ENCODE measurements at places on chromosomes 4 and X.

DNA sequence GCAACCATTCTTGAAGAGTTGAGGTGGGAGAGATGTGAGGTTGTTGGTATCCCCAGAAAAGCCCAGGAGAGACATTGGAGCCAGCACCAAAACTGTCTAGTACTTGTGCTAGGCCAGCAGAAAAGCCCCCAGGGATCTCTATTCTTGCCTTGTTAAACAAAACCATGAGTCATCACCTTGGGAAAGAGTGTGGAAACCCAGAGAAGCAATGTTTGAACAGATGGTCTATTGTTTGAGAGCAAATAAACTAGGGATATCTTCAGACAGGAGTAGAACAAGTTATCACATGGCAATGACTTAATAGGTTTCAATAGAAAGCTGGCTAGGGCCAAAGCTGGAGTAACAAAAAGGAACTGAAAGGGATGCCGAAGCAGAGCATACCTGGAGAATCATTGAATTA, 195.7 kb upstream of the CASK start:
- DNase-seq, result no peak

- no peak for DNase-seq
These were observed 170.1 kb upstream of the ATOH1 start for GRCh38 chr4:93658443-93658842.

DNA sequence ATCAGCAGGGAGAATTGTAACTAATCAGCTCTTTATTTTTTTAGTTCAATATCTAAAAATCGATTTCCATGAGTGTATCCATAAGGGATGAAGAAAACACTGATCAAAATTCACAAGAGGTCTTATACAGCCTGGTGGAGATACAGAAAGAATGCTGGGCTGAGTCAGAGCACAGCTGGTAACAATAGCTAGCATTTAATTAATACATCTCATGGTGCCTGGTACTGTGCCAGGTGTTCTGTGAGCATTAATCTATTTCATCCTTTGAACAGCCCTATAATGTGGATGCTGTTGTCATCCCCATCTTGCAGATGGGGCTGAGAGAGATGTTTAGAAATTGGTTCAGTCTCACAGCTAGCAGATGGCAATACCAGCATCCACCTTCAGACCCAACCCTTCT, 250.9 kb upstream of the RPS6KA3 start:
- no peak for DNase-seq

- no peak for DNase-seq
These were observed 25.8 kb upstream of the PLA2G12A start for GRCh38 chr4:109755656-109756055.

DNA sequence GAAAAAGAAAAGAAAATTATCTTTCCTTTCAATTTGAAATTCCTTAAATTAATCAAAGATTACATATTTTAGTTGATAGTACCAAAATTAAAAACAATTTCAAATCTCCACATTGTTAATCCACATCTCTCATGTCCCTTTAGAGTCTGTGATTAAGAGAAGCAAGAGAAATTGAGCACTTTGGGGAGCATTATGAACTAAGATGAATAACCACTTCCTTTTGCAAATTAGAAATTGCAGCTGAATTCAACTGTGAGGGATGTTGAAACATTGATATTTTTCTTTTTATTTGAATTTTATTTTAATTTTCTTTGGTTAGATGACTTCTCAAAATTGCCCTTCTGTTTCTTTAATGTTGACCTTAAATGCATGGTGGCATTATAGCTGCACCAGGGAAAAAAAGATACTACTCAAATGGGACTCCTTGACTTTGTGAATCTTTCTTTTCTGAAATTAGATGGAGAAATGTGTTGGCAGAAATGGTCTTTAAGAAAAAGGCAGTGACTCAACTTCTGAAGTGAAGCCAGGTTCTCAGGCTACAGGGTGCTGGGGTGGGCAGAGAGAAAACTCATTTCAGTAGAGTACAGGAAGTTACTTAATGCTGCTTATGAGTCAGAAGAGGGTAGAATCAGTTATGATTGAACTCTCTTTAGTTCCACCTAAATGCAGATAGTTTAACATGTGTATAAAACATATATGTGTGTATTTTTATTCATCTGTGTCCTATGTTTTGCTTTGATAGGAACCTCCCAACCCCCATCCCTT, 92.0 kb upstream of the TNIP3 start:
- peak; percentile 85 for DNase-seq

DNA sequence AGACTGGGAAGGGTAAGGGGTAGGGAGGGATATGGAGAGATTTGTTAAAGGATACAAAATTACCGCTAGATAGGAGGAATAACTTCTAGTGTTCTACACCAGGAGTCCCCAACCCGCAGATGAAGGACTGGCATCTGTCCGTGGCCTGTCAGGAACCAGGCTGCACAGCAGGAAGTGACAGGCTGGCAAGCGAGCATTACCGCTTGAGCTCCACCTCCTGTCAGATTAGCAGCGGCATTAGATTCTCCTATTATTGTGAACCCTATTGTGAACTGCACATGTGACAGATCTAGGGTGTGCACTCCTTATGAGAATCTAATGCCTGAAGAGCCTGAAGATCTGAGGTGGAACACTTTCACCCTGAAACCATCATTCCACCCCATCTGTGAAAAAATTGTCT, 27.9 kb upstream of the BBS7 start:
- DNase-seq, result no peak

DNA sequence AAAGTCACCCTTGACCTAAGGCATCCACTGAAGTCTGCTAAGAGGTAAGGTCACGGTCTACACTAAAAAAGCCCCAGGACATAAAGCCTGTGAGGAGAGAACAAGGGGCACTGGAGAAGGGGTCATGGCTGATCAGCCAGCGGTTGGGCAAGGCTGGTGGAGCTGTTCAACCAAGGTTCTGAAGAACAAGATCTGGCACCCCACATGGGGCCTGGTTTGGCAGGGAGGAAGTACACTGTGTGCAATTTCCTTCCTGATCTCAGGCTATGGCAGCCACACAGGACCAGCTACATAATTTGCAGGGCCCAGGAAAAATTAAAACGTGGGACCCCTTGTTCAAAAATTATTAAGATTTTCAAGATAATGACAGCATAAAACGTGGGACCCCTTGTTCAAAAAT, 14.1 kb upstream of the BRS3 start:
- DNase-seq, result no peak

- DNase-seq, result no peak
These were observed 26.7 kb downstream of the PJA1 start for GRCh38 chrX:69138512-69138911.

- DNase-seq, result no peak
These were observed 39.1 kb downstream of the HEPH start for GRCh38 chrX:66203114-66203513.

DNA sequence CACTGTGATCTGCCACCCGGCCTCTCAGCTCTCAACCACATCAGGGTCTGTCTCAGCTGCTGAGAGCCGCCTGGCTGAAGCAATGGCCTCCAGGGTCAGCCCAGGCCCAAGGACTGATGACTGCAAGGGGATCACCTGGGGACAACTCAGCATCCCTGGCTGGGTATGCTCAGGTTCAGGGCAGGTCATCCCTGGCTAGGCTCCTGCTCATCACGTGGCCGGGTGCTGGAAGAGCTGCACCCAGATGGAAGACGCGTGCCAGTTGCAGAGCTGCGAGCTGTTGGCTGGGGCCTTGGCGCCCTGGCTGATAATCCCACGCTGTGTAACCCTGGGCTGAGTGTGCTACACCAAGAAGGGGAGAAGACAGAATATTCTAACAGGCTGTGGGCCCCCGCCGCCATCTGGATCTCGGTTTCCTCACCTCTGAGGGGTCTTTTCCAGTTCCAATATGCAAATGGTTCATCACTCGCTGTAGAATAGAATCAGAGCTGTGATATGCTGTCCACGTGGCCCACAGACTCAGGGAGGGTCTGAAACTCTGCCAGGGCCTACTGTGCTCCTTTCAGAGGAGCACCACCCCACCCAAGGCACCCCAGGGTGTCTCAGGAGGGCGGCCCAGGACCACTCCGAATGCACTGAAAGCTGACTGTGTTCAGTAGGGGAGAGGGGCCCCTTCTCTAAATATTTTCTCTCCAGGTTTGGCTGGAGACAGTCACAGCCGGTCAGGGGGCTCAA, 338.8 kb downstream of the BCOR start:
- DNase-seq, result no peak

DNA sequence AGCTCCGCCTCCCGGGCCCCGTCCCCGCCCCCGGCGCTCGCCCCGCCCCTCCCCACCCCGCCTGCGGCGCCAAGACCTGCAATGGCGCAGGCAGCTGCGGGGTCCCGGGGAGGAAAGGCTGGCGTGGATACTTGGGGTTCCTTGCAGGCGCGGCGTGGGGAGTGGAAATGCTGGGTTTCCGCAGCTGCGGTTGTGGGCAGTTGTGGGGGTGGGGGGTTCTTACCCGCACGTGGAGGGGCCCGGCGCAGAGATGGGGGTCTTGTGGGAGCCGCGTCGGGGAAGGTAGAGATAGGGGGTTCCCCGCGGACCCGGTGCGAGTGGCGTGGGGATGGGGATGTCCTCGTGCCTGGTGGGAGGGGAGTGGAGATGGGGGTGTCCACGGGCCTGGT, 680 bp upstream of the ASMTL start:
- no peak for DNase-seq

DNA sequence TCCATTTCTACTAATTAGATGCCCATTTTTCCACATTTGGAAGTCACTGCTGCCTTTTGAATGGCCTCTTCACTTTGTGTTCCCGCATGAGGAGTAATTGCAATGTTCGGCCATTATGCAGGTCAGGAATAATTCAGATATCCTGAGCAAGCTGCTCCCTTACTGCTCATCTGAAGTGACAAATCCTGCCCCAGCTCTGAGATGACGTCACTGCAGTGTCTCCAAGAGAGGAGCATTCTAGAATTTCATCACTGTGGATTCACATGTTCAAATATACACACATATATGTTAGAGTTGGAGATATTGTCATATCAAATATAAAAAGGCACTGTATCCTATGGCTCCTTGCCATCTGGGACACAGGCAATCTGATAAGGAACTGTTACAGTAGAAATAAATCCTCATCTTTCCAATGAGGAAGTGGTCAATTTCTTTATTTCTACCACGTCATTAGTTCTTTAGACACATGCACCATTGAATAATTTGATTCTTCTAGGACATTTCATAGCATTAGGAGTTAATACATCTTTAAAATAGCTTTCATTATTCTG, 706.9 kb upstream of the TENM3 start:
- no peak for DNase-seq

DNA sequence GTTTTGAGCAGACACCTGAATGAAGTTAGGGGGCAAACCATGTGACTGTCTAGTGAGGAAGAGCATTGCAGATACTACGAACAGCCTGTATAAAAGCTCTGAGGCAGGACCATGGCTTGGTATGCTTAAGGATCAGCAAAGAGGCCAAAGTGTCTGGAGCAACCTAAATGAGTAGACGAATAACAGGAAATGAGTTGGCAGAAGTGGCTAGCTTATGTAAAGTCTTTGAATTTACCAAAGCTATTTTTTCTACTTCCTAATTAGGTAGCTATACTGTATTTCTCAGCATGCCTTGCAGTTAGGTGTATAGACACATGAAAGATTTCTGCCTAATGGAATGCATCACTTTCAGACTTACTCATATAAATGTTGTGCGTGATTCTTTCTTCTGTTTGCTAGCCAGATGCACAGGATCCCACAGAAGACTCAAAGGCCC, 9.3 kb upstream of the GPRIN3 start:
- peak; percentile 47 for DNase-seq

- no peak for DNase-seq
These were observed 6.2 kb downstream of the PNCK start for GRCh38 chrX:153667281-153667955.

DNA sequence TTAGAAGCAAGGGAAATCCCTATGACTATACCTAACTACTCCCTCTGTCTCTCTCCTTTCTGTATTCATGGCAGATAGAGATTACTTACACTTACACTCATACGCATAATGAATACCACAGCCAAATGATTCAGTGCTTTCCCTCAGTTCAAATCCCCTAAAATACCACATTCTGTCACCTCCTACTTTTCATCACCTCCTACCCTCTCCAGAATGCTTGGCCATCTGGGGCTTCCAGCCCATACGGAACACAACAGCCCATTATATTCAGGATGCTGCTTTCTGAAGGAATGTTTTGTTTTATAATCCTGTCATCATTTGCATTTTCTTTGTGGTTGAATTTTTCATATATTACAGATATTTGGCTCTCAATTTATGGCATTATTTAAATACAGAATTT, 361.6 kb downstream of the GRIA2 start:
- DNase-seq, result no peak

DNA sequence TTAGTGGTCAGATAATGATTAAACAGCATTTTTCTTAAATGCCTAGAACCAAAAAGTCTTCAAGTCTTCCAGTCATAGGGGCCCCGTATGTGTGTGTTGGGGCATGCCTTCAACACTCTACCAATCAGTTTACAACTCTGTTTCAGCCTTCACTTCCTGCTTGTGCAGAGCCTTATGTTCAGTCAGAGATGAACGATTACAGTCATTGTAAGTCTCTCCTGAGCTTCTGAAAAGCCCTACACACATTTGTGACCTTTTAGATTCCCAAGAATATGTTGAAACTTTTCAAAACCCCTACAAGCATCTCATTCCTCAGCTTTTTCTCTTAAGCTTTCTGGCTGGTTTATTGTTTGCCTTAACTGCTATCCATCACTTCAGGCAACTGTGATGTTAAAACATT, 591.2 kb downstream of the ZNF674 start:
- DNase-seq, result no peak

GRCh38 chr4:87853108-87853507, 20.3 kb downstream of the MEPE start:
- peak; percentile 60 for DNase-seq

DNA sequence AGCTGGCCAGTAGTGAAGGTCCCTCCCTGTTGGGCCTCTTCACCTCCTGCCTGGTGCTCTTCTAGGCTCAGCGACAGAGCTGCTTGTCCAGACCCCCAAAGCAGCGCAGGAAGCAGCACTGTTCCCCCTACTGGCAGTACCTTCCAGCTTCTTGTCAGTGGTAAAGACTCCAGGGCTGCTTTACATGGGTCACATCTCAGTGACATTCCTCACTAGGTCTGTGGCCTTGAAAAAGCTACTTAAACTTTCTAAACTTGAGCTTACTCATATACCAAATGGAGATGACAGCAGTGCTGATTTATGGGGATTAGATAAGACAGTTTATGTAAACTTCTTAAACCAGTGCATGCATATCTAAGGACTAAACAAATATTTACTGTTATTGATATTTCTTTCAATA, 117.3 kb downstream of the FAT4 start:
- DNase-seq, result peak; percentile 0
